ENCODE measurements at places on chromosomes 3 and 15. TPM values are rescaled to one million over a fixed set of nuclear protein-coding genes. Genes with fewer than 3 reads are reported as not detected.

DNA sequence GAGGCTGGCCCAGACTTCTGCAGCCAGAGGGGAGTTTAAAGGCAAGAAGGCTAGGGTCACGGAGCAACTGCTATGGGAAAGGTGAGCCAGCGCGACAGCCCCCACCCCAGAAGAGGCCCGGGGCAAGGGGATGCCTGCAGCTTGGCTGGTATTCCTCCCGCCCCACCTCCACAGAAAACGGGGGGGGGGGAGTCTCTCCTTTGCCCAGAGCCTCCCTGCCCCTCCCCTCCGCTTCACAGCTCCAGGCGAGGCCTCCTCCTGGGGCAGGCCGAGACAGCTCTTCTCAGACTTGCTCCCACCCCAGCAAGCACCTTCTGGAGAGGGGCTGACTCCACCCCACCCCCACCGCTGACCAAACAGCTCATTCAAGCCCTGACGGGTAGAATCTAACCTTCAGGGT is 13.4 kb downstream of the ANP32A start:
- DNase-seq = no peak

GRCh38 chr3:177932750-177933660 is 603.2 kb upstream of the KCNMB2 start:
- DNase-seq = no peak

DNA sequence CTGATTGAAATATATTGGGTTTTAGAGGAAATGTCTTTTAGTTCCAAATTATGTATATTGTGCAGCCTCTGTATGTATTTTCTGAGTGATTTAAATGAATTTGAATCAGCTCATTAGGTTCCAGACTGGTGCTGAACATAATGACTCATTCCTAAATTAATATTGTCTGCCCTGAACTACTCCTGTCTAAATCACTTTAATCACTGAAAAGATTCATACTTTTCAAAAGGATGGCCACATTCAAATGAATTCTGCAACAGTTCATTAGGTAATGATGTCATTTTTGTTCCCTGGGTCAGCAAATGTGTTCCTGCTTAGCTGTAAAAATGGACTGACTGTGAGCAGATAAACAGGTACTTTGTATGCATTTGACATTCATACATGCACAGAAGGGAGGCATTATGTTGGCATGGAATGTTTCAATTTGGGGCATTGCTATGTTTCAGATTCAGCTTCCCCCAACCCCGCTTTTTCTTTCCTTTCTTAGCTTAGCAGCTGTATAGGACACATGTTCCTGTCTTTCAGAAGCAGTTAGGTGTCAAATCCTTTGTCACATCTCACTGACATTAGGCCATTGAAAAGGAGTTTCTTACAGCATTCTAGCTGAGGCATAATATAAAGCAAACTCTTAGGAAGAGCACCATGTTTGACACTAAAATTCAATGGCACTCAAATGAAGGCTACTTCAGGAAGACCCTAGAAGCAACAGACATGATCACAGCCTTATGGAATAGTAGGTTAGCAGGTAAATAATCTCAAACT is 318.5 kb upstream of the ARPP21 start:
- no peak for DNase-seq

DNA sequence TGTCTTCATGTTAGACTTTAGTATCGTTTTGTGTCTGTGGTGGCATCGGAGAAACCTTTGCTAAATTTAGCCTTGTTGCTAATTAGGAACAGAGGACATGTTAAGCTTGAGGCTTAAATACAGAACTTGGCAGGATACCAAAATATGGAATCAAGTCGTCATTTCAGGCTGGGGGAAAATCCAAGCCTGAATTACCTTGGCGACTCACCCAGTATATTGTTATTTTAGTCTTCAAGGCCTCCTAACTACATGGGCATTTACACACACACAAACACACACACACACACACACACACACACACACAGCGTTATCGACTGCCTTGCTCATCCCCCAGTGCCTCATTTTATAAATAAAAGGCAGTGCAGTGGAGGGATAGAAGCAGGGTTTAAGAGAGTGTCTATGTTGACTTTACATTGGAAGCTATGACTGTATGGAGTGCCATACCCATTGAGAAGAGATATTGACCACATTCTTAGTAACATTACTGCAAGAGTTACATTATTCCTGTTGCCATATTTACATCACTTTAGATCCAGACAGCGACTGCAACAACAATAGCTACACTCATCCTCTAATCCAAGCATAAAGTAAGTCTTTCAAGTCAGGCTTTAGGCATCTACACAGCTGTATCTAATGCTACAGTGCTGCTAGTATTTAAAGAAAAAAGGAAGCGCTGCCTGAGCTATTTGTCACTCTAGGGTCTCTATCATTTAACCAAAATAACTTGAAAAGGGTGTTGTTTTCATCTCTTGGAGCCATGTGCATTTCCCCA is 210.8 kb upstream of the SEMA6D start:
- no peak for DNase-seq

The GRAMD1C gene
- 0.70 TPM for total RNA-seq

DNA sequence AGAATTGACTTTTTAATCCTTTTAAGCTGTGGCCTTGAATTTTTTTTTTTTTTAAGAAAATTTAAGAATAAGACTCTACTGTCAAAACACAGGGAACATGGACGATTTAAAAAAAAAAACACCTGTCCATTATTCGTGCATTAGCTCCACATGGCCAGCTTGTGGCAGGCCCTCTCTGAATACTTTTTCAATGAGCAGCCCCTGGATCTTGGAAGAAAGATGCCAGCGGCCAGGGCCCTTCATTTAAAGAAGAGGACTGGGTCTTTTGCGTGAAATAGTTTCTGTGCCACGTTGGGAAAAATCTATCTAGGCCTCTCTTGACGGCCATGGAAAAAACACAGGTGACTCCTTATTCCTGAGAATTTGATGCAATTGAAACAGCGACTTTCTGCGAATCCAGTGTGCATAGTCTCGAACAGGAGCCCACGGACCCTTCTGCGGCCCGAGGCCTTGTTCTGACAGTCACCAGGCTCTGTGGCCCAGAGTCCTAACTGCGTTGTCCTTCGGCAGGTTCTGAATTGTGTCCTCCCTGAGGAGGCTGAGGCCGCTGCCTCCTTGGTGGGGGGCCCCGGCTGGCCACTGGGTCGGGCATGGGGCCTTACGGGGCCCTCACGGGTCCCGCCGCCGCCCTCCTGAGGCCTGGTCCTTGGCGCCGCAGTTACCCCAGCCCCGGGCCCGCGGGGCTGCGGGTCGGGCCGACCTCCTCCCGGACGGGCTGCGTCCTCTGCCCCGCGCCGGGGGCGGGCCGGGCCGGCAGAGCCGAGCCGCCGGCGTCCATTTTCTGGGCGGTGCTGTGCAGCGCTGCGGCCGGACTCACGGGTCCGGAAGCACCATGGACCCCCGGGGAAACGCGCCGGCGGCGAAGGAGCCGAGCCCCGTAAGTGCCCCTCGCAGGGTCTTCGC is 33.5 kb downstream of the ZBTB38 start:
- DNase-seq = no peak

The DLL4 gene
- total RNA-seq = 11.5 TPM

DNA sequence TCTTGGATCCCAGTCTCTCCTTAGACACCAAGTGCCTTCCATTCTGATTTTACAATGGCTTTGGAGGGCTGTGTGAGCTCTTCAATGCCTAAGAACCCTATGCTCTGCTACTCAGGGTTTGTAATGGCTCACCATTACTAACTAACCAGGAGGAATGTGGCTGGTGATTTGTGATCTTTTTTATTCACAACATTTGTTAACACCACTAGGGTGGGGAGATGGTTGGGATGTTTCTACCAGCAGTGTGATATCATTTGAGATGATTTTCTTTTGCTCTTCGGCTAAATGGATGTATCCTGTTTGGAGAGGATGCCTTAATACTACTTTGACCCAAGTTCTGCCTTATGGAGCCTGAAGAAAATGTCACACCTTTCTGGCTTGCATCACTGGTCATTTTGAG is 226.9 kb downstream of the MFSD1 start:
- DNase-seq = no peak
